ENCODE measurements at places on chromosomes 11 and 22.

- DNase-seq = no peak
Observed at GRCh38 chr22:38097058-38097457, 13.1 kb upstream of the SLC16A8 start.

DNA sequence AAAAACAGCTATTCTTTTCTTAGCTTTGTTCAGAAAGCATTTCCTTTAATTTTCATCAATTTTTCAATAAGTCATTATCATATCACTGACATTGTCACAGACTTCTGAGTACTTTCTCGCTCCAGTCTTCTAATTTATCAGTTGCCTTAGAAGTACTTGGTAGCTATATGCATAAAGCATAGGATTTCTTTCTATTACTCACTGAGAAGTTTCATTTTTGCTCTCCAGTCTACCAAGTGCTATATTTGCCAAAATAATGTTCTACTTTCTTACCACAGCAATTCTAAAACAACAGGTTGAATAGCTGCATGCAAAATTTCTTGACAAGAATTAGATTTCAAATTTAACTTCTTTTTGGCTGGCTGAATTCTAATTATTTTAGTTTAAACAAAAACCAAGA lies 116.3 kb downstream of the STK33 start:
- peak; percentile 32 for DNase-seq

DNA sequence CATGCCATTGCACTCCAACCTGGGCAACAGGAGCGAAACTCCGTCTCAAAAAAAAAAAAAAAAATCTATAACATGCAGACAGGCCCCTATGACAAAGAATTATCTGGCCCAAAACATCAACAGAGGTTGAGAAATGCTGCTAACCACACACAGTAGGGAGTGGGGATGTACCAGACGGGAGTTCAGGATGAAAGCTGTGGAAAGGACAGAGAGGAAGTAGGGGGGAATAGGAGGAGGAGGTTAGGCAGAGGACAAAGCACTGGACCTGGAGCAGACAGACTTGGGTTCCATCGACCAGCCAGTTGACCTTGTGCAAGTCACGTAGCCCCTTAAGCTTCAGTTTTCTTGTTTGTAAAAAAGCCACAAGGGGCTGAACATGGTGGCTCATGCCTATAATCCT lies 12.5 kb downstream of the LRP4 start:
- no peak for DNase-seq

DNA sequence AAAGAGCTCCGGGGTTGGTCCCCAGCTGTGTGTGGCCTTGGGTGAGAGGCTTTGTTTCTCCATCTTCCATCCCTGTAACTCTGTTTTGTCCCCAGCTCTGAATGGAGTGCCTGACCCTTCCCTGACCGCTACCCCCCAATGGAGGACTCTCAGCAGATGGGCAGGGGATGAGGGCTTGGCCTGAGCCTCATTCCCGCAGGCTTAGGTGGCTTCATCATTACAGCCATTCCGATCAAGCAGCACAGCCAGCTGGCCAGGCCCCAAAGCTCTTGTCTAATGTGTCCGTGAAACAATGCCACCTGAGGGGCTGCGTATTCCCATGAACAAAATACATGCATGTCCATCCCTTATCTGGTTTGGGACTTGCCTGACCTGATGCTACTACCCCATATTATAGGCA lies 3.9 kb upstream of the CDC42EP2 start:
- DNase-seq = no peak

GRCh38 chr11:61293867-61294716 lies 1.0 kb downstream of the VWCE start:
- peak; percentile 73 for DNase-seq

GRCh38 chr11:99257131-99257530 lies 236.4 kb downstream of the CNTN5 start:
- DNase-seq = no peak

DNA sequence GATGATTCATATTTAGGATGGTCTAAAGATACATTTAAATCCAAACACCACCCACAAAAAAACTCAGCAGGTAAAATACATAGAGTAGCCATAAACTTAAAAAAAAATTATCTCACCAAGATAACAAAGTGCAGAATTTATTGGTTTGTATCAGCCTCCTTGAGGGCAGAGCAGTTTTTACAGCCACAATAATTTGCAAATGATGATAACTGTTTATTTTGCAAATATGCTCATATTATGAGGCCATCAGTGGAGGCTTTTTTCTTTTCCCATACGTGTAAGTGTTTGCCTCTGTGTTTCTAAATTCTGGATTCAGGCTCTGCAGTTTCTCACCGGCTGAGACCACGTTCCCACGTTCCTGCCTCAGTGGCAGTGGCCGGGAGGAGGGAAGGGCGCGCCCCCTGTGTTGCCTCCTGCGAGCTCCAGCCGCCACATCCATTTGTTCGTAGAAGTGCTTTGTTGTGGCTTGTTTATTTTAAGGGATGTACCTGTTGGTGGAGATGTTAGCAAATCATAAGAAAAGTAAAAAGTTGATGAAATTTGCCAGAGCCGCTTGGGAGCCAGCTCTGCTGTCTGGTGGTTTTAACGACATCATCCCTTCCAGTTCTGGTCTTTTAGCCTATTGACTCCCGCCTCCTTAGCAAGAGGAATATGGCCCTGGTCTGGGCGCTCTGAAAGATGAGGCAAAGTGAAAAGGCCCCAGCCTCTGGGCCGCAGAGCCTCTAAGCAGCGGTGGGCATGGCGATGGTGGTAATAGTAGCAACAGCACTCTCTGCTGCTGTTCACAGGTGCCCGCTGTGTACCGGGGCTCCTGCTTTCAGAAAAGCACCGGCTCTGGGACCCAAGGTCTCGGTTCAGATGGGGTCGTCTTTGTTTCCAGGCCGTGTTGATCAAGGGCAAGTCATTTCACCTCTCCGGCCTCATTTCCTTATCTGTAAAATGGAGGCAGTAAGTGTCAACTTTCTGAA lies 66.7 kb upstream of the PPARA start:
- no peak for DNase-seq

- peak; percentile 40 for DNase-seq
Observed at GRCh38 chr11:95092549-95093324, 3.1 kb downstream of the ENDOD1 start.

DNA sequence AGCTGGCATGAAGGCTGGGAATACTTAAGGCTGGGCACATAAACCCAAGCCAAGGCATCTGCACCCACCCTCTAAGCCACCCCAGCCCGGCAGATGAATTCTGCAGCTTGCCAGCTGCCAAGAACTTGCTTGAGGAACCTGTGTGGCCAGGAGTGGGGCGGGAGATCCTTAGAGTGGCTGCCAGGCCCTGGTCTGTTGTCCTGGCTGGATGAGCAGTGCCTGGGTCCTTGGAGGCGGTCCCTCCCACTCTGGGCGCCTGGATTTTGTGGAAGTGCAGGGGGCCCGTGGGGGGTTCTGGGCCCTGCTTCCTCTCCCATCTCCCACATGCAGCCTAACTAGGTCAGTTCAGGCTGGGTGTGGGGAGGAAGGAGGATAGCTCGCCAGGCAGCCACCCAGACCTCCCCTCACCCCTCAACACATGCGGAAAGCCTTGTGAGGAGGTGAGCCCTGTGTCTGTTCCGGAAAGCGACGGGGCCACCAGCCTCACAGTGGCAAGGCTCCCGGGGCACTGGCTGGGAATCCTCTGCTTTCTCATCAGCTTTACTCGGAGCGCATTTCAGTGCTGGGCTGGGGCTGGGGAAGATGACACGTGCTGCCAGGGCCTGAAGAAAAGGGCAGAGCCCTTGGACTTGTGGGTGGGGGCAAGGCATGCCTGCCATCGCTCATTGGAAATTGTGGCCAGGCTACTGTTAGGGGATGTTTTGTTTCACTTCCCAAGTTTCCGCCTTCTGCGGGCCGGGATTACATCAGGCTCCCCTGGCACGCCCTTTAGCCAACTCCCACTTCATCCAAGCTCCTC lies 8.4 kb downstream of the DAGLA start:
- DNase-seq = no peak

DNA sequence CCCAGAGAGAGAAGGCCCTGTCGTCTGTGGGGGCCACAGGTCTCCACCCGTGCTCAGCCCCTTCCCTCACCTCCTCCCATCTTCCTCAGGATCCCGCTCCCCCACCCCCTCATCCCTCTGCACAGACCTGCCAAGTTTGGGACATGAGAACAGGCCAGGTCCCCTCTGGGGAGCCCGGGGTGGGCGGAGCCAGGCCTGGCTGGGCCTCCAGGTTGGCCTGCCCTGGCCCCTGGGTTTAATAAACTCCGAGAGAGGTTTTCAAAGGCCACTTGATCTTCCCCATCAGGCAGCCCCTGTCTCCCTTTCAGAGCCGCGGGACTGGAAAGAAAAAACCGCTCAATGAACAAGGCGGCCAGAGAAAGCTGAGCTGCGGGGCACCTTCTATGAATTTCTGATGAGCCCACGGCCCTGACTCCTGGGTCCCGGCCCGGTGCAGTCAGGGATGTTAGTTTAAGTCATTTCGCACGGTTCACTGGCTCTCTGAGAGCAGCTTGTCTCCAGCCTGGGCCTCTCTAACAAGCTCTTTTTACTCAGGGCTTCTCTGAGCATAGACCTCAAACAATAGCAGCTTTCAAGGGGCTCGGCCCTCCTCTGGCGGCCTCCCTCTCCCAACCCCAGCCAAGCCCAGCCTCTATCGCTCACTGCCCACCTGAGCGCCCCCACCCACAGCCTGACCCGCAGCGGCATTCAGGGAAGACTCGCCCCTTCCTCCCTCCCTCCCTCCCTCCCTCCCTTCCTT lies 64.8 kb downstream of the RPUSD4 start:
- no peak for DNase-seq

DNA sequence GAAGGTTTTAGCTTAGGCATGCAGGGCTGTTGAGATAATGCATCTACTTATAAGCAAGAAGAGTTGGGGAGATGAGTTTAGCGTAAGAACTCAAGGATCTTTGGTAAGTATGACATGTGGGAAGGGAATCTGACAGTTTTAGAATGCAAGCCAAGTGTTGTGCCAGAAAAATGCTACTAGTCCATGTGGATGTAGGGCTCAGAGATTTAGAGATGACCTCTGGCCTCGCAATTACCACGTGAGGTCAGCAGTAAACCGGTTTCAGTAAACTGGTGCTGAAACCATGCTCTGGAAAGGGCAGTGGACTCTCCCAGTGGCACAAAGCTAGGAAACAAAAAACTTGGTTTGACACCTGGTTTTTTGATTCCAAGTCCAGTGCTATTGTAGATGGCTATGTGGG lies 18.9 kb downstream of the MRPL16 start:
- no peak for DNase-seq

DNA sequence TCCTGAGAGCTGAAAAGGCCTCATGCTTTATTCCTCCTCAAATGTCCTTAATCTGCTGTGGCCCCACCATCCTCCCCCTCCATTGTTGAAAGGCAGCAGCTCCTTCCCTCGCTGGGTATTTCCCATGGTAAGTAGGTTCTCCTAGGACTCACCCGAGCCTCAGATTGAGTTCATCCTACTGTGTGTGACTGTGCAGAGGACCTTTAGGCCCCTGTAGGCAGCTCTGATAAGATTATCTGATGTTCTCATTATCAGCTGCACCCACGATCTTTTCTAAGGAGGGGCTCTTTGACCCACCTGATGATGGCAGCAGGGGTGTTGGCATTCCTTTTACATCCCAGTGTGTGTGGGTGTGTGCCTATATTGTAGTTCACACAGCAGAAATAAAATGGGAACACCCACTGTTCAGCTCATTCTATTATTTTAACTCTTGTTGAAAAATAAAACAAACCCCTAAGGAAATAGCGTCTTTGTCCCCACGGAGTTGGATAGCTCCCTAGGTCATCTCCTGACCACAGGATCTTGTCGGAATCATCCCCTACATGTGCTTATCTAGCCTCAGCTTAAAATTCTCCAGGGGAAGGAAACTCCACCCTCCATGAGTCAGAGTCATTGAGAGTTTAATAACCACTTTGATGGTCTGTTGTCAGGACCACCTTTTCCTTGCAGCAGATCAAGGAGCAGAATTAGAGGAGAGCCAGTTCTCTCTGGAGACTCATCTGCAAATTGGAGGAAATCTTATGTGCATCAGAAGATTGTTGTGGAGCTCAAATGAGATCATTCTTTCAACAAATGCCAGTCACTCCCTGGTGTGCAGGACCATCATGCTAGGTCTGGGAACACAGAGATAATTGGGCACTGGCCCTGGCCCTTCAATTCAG lies 19.3 kb downstream of the ENDOD1 start:
- DNase-seq = no peak

DNA sequence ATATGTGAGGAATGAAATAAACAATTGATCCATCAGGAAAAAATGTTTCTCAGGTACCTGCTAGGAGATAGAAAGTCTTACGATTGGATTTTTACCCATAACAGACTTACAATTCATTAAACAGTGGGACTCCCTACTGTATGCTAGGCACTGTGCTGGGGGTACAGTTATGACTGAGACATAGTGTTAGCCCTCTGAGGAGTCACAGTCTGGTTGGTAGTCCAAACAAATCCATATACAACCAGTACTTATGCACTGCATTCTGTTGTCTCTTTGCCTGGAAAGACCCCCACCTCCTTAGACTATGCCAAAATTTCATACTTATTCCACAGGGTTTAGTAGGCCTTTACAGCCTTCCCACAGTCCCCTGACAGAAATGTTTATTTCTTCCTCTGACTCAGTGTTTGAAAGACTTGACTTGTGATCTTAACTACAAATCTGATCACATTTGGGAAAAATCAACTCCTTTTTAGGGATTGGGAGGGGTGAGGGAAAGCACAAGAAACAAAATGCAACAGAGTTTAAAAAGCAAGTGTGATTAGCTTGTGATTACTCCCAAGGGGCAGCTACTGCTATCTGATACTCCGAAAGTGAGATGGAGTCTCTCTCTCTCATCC lies 69.4 kb upstream of the HORMAD2 start:
- DNase-seq = no peak

DNA sequence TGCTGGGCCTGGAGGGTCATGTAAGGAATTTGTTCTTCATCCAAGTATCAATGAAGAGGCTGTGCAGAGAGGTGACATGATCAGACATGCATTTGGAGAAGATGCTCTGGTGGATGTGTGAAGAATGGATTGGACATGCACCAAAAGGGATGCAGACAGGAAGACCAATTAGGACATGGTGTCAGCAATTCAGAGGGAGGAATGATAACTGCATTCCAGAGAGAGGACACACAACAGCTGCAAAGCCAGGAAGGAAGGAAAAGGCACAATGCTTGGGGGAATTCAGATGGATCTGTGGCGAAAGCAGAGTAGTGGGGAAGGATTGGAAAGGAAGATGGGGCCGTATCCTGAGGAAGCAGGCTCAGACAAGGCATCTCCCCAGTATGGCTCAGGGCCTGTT lies 5.2 kb upstream of the ARRB1 start:
- DNase-seq = no peak

GRCh38 chr11:73645972-73646631 lies at the start of gene PLEKHB1:
PLEKHB1 (plus strand) TSS chr11:73646581; CDS start chr11:73646609, 28 bp downstream.
- no peak for DNase-seq

GRCh38 chr22:50148991-50149721 lies 21.4 kb upstream of the PANX2 start:
- peak; percentile 95 for DNase-seq

DNA sequence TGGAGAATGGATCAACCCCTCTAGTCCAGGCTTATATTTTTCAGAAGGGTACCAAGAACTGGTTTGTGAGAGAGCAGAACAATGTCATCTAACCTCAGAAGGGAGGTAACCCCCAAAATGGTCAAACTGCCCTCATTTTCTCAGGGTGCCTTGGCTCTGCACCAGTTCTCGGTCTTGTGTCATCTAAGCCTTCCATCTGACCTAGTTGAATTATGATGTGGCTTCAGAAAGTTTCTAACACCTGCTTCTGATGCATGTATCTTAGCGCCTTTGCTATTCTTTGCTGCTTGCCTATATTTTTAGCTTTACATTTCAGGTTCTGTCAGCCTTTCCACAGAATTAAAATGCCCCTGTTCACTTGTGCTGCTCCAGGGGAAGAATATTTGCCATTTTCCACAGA lies 91.7 kb upstream of the E2F8 start:
- peak; percentile 55 for DNase-seq

Data from GM13977 (cell line).